ENCODE measurements at places on chromosomes 1 and 21.

DNA sequence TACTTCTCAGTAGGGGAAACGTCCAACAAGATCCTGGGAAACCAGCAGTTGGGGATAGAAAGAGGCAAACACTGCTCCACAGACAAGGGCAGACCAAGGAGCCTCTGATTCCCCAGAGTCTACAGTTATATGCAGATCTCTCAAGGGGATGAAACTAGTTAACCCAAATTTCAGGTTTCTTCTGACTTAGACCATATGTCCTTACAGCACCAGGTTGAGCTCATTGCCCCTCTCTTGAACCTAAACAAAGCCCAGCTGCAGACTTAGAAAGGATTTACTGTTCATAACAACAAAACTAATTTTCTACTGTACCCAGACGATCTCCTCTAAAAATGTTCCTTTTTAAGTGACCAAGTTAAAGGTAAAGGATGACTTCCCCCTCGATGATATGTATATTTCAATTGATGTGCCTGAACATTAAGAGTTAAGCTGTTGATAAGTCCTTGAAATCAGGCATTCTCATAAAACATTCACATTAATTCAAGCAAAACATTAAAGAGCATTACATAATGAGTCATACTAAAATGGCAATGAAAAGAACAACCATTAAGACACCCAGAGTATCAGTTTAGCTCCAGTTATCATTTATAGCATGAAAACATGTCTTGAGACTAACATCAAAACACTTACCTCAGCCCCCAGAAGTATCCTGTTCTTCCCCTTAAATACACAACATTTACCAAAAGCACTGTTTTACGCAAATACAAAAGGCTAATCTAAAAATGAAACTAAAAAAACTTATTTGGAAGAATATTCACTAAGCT lies 24.1 kb downstream of the SMYD3 start:
- DNase-seq: no peak

GRCh38 chr1:10489291-10490055 lies 14.7 kb downstream of the PEX14 start:
- no peak for DNase-seq

DNA sequence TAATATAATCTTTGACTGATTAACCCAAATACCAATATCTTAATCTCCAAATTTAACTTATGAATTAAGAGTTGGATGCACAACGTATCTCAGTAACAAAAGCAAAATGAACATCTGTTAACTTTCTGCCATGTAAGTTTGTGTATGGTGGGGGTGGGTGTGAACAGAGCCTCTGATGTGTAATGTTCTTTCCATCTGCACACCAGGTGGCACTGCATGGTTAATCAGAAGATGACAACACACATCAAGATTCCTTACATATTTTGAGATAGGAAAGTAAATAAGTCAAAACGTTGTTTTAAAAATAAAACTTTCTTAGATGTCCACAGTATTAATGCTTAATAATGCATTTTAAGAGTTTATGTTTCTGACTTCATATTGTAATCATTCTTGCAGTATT lies 251.9 kb downstream of the DPYD start:
- no peak for DNase-seq

GRCh38 chr1:234963180-234963903 lies 165.3 kb downstream of the TOMM20 start:
- DNase-seq: no peak

DNA sequence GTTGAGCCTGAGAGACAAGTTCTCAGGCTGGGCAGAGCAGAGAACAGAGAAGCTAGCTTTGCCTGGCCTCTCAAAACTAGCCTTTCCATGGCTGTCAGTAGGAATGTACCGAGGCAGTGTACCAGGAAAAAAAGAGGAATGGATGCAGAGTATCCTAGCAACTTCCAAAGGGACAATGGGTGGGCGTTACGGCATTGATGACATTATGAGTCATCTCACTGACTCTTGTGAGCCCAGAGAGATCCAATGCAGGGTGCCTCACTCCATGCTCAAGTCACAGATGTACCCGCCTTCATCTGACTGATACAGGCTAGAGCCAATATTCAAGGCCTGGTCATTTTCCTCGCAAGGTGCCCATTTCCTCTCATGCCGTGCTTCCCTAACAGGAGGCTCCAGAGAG lies 51.4 kb upstream of the C8B start:
- no peak for DNase-seq

GRCh38 chr1:16451841-16452528 lies 11.5 kb downstream of the NECAP2 start:
- no peak for DNase-seq

DNA sequence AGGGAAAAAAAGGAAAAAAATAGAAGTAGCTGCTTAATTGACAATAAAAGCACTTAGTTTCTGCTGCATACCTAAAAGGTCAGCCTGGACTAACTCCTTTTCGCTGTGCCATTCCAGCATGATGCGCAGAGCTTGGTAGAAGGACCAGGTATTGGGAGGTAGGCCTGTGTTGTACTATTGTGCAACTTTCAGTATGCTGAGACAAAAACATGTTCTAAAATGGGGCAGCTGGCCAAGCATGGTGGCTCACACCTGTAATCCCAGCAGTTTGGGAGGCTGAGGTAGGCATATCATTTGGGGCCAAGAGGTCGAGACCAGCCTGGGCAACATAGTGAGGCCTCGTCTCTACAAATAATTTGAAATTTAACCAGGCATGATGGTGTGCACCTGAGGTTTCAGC lies 15.0 kb upstream of the SCCPDH start:
- DNase-seq: no peak

GRCh38 chr1:234553240-234554188 lies 56.5 kb downstream of the IRF2BP2 start:
- no peak for DNase-seq

Measured in cerebellar cortex (tissue), 1 donor.